ENCODE measurements at places on chromosomes 2 and 18. TPM values are rescaled to one million over a fixed set of nuclear protein-coding genes. Genes with fewer than 3 reads are reported as not detected.

DNA sequence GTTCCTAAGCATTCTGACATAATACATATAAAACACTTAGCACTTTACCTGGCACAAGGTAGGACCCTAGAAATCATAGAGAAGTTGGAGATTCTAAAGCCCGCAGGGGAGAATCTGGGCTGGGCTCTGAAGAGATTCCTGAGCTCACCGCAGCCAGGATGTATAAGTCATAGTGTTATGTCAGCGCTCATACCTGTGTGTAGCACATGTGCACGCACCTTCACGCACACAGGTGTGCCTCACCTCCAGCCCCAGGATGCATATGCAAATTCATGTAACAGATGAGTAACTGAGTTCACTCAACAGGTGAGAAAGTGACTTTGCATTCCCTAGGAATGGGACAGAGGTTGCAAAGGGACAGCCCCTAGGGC is 7.9 kb upstream of the SDC1 start:
- DNase-seq = no peak

DNA sequence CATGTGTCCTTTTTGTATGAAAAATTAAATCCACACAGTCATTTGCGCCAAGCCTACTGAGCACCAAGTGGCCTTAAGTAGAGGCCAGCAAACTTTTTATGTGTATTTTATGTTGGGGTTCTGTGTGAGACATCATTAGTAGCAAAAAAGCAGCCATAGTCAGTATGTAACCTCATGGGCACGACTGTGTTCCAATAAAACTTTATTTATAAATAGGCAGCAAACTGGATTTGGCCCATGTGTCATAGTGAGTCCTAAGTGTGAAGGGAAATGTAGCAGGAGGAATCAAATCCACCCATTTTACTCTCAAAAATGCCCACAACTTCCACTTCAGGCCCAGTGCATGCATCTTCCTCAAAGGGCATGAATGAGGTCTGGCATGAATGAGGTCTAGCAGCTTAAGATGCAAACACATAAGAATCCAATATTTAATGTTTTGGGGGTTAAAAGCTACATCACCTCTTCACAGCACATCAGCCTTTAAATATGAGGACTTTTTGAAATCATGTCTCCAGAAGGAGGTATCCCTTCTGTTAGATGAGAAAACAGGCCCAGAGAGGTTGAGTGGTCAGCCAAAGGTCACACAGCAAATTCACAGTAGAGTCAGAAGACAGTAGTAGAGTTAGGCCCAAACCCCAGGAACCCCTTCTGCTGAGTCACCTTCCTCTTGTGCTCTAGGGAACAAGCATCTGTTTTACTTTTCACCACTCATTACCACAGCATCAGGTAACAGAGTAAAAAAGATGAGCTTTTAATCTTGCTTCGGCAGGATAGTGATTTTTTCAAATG is 45.6 kb downstream of the MREG start:
- no peak for DNase-seq

DNA sequence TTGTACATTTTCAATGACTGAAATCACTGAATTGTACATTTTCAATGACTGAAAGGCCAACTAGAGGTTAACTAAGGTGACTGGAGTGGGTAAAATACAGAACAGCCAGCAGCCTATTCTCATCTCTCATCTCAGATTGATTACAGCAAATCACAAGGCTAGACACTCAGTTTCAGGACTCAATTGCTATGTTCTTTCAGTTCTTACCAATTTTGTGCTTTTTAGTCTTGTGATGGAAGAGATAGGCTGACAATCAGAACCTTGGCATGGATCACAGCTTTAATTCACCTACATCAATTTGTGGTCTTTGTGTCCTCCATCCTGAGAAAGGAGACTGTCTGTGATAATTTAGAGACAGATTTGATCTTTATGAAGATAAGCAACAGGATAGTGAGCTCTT is 124.7 kb downstream of the GULP1 start:
- DNase-seq = no peak

DNA sequence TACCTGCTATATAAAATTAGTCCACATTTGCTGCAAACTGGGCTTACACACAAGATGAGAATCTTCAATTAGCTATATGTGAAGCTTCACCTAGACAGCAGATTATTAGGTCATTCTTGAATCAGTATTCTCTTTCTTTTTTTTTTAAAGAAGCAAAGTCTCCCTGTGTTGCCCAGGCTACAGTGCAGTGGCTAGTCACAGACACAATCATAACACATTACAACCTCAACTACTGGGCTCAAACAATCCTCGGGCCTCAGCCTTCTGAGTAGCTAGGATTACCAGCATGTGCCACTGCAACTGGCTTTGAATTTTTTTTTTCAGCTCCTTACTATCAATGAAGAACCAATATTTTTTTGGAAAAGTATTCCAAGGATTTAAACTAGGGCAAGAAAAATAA is 30.5 kb downstream of the OLA1 start:
- no peak for DNase-seq

GRCh38 chr2:207711750-207712530 is 500 bp downstream of the CCNYL1 start:
- peak; percentile 50 for DNase-seq

GRCh38 chr2:99404039-99404796 is 67.0 kb downstream of the EIF5B start:
- no peak for DNase-seq

DNA sequence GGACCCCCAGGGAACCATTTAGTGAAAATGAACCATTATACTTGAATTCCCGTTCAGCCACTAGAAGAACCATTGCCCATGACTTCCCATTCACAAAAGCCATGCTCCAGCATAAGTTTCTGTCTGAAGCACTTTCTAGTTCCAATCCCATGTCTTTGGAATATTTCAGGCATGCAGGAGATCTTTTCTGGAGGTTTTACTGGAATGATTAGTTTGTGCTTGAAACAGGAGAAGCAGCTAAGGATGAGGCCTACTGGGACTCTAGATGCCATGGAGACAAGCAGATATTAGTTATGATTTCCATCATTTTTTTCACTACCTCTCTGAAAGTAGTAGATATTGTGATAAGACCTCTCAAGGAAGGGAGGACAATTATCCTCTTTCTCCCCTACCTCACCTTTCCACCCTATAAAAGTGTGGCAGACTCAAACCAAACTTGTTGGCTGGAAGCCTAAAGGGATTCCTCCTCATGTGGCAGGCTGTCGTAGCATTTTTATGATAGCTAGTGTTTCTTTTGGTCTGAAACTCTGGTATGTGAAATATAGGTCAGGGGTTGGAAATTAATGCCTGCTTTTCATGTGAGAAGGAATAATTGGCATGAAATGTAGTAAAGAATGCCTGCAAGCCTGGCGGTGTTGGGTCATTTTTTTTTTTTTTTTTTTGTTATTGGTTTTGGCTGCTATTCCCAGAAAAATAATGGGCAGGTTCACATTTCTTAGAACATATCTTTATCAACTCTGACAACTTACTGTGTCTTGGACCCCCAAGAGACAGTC is 29.3 kb upstream of the MMADHC start:
- no peak for DNase-seq

- peak; percentile 37 for DNase-seq
These were observed 31.8 kb downstream of the AGFG1 start for GRCh38 chr2:227503433-227504406.

GRCh38 chr2:240302041-240302440 is 133.4 kb upstream of the GPC1 start:
- no peak for DNase-seq

DNA sequence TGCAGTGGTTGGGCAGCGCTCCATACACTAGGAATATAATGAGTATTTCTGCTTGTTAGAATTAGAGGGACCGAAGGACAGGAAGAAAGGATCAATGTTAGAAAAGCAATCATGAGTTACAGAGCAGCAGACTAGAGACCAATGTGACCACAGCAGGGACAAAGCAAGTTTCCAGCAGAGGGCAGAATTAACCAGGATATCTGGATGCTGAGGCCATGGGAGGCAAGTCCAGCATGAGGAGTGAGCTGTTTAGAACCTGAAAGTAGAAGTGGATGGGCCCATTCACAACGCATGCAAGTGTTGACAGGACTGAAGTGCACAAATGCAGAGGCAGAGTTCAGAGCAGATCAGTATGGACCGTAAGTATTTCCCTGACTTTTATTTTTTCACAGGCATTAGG is 910.4 kb upstream of the GYPC start:
- DNase-seq = no peak

- DNase-seq = no peak
These were observed 18.2 kb downstream of the AFTPH start for GRCh38 chr2:64542071-64543007.

DNA sequence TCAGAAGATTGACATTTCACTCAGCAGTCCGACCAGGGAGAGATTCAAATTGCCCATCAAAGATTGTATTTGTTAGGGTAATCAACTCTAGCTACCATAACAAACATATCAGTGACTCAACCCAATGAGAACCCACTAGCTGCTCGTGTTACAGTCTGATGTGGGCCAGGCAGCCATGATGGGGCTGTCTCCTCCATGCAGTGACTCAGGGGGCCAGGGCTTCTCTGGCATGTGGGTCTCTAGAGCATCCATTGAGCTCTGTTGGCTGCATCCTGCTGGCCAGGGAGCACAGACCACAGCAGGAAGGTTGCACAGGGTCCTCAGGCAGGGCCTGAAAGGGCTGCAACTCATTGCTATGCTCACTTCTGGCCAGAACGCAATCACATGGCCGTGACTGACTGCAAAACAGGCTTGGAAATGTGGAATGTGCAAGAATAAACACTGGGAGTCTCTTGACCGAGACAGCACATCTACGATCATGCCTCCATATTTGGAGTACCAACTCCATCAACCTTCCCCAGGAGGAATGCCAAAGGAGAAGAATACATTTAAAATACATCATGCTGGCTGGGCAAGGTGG is 216.8 kb downstream of the EIPR1 start:
- no peak for DNase-seq

DNA sequence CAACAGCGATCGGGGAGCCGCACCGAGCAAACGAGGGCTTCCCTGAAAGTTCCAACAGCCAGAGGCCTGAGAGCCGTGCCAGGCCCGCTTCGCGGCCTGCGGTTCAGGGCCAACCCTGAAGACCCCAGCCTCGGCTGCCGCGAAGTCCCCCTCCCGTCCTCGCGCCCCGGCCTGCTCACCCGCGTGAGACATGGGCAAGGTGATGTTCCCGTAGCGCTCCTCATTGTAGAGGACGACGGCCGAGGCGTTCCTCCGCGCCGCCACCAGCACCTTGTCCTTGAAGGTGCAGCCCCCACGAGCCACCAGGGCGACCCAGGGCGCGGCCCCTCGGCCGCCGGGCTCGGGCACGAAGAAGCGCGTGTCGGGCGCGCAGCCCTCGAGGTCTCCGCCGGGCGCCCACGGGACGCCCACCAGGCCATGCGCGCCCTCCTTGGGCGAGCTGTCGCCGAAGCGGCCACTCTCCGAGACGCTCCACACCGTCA is 510 bp downstream of the RNF149 start:
- DNase-seq = peak; percentile 37

- no peak for DNase-seq
These were observed 245.7 kb downstream of the TNS1 start for GRCh38 chr2:217757108-217757463.

GRCh38 chr2:209389171-209389618 is 34.7 kb upstream of the MAP2 start:
- no peak for DNase-seq

DNA sequence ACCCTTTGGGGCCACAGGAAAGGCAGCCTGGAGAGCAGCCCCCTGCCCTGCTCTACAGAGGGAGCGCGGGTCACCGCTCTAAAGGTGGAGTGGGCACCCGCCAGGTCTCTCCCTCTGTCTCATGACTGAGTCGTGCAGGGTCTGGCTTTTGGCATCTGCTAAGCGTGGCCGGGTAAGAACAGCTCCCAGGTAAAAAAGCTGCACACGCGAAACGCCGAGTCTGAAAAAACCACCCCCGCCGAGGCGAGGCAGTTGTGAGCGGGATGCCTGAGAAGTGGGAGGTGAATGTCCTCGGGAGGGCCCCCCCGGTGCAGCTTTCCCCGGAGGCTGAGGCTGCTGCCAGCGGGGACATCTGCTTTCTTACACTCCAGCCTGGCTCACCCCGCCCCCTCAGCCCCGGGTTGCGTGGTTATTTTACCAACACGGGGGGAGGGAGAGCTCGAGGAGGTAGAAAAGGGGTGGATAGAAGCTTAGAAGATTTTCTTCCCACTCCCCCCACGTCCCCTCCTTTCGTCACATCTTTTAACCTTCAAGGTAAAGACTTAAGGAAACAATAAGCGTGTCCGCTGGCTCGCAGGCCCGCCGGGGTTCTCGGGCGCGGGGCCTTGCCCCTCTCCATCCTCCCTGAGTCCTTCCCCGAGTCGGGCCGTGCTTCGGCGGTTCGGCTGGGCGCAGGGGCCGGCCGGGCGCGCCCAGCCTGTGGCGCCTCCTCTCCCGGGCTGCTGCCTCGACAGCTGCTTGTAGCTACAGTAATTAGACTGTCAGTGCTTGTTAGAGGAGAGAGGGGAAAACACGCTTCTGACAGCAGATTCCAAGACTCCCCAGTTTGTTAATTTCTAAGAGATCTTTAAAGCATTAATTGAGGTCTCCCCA is 70.6 kb upstream of the PSMD14 start:
- peak; percentile 78 for DNase-seq

DNA sequence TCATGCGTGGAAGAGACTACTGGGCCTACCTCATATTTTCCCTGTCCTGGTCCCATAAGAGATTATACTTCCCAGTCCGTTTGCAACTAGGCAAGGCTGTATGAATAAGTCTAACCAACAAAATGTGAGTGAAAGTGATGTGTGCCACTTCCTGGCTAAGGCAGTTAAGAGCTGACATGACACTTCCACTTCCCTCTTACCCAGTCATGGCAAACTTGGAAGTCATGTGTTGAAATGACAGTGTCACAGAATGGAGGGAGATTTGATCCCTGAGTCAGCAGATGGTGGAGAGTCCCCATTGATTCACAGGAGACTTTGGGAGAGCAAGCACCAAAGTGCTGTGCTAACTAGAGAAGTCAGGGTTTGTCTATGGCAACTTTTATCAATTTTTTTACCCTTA is 36.4 kb downstream of the TACR1 start:
- no peak for DNase-seq

GRCh38 chr2:204039298-204039838 is 102.8 kb downstream of the ICOS start:
- no peak for DNase-seq

- no peak for DNase-seq
These were observed 318.9 kb upstream of the SYT4 start for GRCh38 chr18:43596105-43596712.

- no peak for DNase-seq
These were observed 20.7 kb upstream of the COPS8 start for GRCh38 chr2:237065071-237065377.

Gene UGT1A8
- polyA plus RNA-seq = not detected

Gene CABLES1
- polyA plus RNA-seq = 1.1 TPM

Gene AQP12B
- not detected for polyA plus RNA-seq

Gene SATB2
- polyA plus RNA-seq = 1.6 TPM

Gene MC5R
- polyA plus RNA-seq = not detected

Gene ZC3H8
- polyA plus RNA-seq = 8.3 TPM

Gene GAD1
- 0.06 TPM for polyA plus RNA-seq

Gene OTOS
- polyA plus RNA-seq = not detected

Gene POTEJ
- not detected for polyA plus RNA-seq

Gene ERFE
- polyA plus RNA-seq = 1.4 TPM

Data from psoas muscle (tissue), 8 donors.